ENCODE measurements at places on chromosomes 3 and 15.

DNA sequence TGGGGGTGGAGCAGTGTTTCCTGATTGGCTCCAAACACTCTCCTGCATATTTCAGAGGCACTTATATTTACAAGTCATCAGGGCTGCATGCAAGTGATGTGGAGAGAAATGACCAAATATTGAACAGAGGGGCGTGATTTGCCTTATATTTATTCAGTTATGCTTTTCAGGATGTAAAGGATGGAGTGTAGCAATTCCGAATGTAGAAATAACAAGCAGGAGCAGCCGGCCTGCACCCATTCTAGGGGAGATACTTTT, 19.4 kb upstream of the SEMA5B start:
- no peak for DNase-seq

- DNase-seq: no peak
Measured at GRCh38 chr3:31634476-31634875, 101.8 kb downstream of the STT3B start.

- no peak for DNase-seq
Measured at GRCh38 chr3:37124435-37124834, 49.9 kb downstream of the LRRFIP2 start.

DNA sequence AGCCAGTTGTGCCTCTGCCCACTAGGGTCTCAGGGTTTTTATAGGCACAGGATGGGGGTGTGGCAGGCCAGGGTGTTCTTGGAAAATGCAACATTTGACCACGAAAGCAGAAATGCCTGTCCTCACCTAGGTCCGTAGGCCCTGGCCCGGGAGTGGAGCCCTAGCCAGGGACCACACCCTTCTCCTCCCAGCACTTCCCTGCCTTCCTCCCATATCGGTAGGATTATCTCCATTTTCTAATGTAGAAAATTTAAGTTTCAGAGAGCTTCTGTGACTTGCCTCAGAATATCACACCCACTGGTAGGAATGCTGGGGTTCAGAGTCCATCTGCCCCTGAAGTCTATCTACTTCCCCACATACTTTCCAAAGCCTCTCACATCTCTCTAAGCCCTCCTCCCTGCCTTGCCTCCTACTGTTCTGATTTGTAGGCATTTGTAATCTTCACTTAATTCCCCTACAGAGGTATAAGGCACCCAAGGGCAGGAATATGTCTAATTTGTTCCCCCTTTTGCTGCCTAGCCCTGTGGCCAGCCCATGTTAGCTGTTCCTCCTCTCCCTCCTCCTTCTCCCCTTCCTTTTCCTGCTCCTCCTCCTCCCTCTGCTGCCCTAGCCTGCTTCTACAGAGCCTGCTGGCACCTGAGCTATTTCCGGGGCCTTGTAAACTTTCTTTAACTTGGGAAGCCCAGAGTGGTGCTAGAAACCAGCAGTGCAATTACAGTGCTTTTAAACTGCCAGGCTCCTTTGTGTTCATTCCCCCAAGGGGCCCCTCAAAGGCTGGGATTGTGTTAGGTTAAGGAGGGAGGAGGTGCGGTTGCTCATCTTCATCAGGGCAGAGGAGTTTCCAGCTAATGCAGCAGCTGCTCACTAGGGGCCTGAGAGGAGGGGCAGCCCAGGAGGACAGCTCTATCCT, 71.1 kb downstream of the MRPL46 start:
- no peak for DNase-seq

Measured in T follicular helper cell (primary cell).